ENCODE measurements at places on chromosomes 12 and 14.

GRCh38 chr12:76085520-76085868 lies 1.0 kb upstream of the NAP1L1 start:
- DNase-seq: peak; percentile 7

DNA sequence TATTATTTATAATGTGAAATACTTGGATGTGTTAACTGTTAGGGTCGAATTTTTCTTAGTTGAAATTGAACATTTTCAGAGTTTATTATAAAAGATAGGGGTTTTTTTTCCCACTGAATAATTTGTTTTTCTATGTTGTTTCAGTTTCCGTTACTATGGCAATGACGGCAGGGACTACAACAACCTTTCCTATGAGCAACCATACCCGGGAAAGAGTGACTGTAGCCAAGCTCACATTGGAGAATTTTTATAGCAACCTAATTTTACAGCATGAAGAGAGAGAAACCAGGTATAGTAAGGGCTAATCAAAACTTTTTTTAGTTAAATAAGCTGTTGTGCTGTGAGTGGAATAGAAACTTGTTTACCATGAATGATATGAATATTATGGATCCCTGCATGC lies 35.1 kb upstream of the BMAL2 start:
- no peak for DNase-seq

DNA sequence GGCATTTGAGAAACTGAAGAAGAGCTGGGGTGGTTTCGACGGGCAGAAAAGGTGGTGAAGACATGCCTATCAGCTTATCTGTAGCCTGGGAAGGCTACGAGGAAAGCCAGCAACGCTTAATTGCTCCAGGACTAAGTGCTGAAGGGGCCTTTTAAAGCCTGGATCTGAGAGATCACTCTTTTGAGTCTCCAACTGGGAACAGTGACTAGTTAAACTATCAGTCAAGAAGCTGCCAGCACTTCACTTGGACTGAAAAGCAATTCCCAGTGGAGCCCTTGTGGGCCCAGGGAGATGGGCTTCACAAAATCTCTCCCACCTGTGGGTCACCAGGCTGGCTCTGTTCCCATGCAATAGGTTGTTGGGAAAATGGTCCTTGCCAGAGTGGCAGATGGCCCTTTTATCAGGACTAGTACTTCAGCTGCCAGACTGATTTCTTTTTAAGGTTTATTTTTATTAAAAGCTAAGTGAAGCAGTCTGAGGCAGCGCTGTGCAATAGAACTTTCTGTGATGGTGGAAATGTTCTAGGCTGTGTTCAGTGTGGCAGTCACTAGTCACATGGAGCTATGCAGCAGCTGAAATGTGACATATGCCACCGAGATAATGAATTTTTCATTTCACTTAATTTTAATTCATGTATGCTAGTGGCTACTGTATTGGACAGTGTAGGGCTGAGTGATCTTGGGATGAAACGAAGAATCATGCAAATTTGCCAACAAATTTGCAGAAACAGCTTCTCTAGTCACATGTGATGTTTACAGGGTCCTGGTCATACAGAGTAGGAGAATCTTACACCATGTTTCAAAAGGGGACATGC lies 276.8 kb downstream of the PCNX1 start:
- DNase-seq: no peak

GRCh38 chr14:21978184-21978998 lies 304.8 kb upstream of the OR4E1 start:
- peak; percentile 34 for DNase-seq

- no peak for DNase-seq
These were observed 414.1 kb downstream of the MDGA2 start for GRCh38 chr14:47261350-47261749.

DNA sequence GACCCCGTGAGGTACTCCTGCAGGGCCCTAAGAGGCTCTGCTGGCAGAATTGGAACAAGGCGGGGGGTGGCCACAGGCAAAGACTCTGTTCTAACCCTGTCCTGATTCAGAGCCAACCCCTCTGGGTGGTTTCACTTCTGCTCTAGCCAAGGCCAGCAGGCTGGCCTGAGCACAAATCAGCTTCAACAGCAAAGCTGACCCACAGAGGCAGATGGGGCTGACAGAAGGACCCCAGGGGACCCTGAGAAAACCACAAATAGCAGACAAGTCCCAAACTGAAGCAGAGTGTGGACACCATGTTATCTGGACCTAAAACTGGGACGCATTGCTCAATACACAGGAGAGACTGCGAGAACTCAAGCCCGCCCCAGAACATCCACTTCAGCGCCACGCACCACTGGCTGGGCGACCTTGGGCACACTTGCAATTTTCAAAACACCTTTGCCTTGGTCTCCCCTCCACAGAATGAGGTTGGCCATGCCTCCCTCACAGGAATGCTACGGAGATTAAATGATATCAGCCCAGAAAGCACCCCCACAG lies 76.4 kb upstream of the DICER1 start:
- no peak for DNase-seq

- no peak for DNase-seq
These were observed 173.5 kb upstream of the SFSWAP start for GRCh38 chr12:131537267-131537958.

DNA sequence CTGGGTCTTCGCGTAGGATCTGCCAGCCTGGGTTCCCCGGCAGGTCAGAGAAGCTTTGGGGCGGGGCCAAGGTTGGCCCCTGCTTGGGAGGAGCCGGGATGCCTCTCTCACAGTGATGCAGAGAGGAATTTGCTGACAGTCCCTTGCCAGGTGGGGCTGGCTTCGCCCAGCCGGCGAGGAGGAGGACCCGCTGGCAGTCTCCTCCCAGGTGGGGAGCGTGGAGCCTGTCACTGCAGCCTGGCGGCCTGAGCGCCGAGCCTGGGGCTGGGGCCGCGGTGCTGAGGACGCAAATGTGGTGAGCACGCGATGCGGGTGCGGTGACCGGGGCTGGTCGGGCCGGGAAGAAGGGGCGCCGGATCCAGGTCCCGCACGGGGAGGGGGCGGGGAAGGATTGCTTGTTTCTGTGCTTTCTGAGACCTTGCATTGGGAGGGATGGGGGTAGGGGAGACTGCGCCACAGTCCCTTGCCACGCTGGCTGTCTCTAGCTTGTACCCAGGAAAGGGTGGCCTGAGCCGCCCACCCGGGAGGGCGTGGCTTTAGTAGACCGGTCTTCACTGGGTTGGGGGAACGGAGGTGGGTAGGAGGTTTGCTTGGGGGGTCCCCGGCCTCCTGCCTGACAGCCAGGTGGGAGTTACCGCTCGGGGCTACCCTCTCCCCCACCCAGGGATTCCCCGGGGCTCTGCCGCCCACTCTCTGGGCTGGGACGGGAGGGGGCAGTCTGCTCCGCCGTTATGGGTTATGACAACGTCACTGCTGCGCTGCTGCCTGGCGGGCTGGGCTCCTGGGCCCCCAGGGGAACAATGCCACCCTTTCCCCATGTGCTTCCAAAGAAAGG lies at the start of gene TMEM63C:
TMEM63C (plus strand) TSS at position 196 of the 835 bp plus-strand sequence. CDS start 37,016 bp downstream, outside the sequence.
- DNase-seq: peak; percentile 47

- no peak for DNase-seq
These were observed 10.4 kb downstream of the B4GALNT3 start for GRCh38 chr12:470133-470532.

GRCh38 chr14:56300495-56300894 lies 182.3 kb downstream of the PELI2 start:
- no peak for DNase-seq

DNA sequence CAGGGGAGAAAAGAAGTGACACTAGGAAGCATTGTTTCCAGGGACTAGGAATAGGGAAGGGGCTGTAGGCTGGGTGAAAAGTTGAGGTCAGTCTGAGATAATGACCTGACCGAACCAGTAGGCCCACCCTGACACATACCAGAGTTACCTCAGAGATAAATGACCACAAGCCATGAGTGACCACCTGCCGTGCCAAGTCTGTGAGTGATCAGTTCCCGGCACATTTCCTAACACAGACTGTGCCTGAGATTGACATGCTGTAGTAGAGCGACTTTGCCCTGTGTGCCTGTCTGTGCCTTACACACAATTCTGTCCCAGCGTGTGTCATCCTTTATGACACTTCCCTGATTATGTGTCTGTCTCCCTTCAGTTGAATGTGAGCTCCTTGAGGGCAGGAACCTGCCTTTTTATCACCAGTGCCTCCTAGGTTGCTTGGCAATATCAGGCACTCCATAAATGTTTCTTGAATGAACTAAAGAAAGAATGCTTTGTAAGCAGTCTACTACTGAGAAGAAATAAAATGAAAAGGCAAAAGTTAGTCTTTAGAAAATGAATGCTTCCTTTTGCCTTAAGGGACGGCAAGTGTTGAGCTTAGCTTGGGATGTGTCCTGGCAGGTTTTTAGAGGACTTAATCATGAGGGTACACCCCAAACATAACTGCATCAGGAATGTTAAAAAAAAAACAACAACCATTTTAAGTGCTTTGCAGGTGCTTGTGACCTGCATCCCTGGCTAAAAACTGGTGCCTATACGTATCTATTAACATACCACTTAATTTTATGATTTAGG lies 9.6 kb upstream of the SSPN start:
- no peak for DNase-seq

- DNase-seq: no peak
These were observed 1090.8 kb downstream of the BCL11B start for GRCh38 chr14:98181241-98181640.

GRCh38 chr12:103824845-103825244 lies 16.2 kb downstream of the NT5DC3 start:
- no peak for DNase-seq
